ENCODE measurements at places on chromosomes 5 and 9.
A peak's percentile ranks its signal among the peaks of the same experiment; 100 is the strongest.

- no peak for DNase-seq
Measured at GRCh38 chr9:27193886-27194285, 84.9 kb downstream of the TEK start.

DNA sequence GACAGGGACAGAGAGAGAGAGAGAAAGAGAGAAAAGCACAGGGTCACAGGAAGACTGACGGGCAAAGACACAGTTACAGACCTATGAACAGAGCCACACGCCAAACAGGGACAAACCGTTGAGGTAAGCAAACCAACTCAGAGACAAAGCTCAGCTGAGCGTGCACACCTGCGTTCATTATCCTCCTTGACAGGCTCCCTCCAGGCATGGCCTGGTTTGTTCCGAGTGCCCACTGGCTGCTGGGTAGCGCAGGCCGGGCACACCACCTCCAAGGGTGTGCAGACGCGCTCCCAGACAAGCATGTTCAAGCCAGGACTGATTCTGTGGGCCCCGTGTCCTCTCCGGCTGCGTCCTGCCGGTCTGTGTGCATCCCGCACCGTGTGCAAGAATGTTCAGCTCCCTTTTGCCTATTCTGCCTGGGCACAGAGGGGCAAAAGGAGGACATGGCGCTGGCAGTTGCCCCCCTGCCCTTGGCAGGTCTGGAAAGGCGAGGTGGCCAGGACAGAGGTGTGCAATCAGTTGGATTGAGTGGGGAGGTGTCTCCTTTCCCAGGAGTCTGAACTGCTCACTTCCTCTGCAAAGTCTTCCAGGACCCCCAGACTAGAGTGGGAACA lies 467 bp upstream of the SMIM32 start:
- no peak for DNase-seq

DNA sequence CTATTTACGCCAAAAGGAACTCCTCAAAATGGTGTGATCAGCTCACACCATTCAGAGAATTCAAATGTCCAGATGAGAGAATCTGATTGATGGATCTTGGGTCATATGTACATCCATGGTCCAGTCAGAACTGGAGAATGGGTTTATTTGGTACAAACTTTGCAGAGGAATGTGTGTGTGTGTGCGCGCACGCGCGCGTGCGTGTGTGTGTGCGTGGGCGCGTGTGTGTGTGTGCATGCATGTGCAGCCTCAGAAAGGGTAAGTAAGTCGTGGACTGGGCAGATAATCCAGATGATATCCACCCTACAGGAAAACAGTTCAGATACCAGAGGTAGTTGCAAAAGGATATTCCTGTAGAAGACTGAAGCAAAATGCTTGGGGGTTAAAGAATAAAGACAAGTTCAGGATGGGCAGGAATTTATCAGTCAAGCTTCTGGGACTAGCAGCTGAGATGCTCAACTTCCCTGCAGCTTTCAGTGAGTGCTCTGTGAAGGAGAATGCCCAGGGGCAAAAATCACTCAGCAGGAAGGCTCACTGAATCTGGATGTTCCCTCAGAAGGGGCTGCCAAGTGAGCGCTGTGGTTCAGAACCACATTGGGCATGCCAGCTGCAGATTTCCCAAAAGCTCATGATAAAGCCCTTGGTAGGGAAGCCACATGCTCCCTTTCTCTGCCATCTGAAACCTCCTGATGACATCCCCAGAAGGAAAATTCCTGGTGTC lies 440.5 kb upstream of the SGCD start:
- DNase-seq: no peak

GRCh38 chr5:61084658-61085057 lies 77.6 kb downstream of the SMIM15 start:
- no peak for DNase-seq

DNA sequence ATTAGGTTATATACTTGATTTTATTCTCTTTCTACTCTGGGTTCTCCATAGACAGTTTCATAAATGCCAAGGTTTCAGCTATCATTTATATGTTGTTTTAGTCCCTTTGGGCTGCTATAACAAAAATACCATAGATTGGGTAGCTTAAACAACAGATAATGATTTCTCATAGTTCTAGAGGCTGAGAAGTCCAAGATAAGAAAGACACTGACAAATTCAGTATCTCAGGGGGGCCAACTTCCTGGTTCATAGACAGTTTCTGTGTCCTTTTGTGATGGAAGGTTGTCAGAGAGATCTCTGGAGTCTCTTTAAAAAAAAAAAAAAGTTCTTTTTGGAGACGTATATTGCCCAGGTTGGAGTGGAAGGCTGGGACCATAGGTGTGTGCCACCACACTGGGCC lies 113.3 kb downstream of the SCAMP1 start:
- DNase-seq: no peak

DNA sequence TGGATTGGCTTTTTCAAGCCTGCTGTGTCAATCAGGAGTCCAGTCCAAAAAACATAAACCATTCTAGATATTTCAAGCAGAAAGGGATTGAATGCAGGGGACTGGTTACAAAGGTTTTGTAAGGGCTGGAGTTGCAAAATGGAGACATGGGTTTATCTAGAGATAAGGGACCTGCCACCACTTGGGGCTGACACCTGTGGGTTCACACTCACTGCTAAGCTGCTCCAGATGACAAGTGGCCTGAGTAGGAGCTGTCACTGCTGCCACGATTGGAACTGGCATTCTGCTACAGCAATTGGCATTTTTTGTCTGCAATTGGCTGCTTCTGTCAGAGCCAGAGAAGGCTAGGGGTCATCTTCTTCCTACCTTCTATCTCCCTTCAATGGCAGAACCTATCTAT lies 66.3 kb upstream of the ZFR start:
- no peak for DNase-seq

DNA sequence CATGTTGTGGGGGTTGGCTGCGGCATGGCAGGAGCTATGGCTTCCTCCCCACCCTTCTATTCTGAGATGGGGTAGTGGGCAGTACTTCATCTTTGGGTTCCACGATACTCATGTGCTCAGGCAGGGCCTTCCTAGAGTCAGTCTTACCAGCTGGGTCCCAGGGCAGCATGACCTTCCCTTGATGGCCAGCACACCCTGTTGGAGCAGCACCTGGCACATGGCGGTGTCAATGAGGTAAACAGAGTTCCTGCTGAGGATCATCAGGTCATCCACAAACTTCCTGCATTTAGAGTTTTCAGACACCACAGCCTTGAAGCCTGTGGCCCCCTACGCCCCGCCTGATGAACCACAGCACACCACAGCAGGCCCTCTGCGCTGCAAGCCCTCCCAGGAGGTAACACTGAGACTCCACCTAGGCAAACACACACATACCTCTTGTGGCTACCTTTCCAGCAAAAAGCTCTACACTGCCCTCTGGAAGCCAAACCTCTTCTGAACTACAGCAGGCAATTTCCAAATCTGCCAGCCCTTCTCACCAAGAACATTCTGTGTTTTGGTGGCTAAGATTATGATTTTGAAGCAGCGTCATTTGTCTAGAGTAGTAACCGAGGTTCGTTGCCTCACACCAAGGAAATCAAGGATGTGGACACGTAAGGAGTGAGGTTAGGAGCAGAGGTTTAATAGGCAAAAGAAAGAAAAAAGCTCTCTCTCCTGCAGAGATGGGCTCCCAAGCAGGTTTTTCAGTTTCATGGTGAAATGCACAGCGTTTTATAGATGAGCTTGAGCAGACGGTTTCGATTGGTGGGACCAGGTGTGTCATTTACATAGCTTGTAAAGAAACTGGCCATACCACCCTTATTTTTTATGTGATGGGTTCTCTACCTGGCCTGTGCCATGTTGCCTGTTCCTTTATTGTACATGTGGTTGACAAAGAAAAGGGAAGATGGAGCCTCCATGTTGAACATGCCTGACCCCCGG lies 20.3 kb upstream of the TMEM174 start:
- no peak for DNase-seq

DNA sequence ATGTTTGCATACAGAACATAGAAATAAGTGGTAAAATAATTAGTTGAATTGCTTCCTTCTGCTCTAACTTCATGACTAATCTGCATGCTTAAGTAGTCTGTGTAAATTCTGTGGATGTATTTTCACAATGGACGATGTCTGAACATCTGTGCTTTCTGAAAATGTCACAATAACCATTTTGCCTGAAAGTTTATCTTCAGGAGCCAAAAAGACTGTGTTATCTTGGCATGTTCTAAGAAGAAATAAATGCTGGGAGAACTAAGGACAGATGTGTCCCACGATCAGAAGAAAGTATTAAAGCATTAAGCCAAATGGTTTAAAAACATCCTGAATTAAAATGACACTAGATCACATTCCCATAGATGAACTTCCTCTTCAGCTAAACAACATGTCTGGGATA lies 397.6 kb downstream of the SPOCK1 start:
- DNase-seq: no peak

- DNase-seq: no peak
Measured at GRCh38 chr9:100939636-100940035, 88.9 kb upstream of the PLPPR1 start.

DNA sequence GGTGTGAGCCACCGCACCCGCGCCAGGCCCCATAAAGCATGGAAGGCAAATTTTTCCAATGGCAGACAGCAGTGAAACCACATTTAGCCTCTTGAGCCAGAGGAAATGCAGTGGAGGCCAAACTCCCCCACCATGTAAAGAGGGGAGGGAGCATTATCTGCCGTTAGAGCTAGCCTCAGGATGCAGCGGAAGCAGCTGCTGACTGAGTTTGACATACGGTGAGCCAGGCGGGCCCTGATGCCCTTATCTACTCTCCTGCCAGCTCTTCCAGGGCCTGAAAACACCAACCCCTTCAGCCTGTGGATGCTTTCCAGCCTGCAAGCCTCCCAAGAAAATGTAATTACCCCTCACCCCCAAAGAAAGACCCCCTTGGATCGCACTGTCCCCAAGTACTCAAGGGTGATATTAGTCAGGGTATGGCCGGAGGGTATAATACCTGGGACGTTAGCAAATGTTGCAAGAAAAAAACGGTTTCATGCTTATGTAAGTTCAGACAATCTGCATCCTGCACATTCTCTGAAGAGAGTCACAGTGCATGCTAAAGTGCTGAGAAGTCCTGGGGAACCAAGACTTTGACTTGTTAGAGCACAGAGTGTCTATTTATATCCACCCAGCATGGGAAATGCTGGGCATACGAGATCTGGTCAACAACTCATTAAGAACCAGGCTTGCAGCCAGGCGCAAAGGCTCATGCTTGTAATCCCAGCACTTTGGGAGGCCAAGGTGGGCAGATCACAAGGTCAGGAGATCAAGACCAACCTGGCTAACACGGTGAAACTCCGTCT lies 11.3 kb upstream of the GGTA1 start:
- DNase-seq: peak; percentile 52

DNA sequence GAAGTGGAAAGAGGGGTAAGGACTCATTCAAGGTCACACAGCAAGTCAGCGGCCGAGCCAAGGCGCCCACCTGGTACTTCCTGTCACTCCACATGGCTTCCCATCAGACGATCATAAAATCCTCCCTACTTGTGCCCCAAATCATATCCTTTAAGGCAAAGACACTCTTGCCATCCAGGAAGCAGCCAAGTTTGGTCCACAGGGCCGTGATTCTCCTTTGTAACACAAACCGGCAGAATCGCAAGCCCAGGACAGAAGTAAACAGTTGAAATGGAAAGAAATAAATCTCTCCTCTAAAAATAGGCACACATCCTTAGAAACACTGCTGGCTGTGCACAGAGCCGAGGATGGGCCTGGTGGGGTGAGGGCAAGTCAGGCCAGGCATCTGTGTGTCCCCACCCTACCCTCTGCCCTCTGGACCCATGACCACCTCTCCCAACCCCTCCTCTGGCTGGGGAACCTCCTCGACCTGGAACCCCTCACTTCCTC lies 30.5 kb downstream of the TMOD1 start:
- DNase-seq: no peak

GRCh38 chr5:169197343-169197742 lies 103.6 kb downstream of the SLIT3 start:
- DNase-seq: peak; percentile 45

DNA sequence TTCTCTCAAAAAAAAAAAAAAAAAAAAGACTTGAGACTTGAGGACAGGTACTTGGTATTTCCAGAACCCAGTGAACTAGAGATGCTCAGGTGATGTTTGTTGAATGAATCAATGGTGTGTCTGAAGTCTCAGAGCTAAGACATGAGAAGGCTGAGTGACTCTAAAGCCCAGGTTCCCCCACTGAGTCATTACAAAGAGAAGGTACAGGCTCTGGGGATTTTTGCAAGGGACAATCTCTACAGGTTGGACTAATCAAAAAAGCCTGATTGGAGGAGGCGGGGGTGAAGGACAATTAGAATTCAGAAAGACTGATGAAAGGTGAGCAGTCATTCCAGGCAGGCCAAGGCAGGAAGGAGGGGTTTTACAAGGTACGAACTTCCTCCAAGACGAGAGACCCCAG lies 8.2 kb upstream of the FABP6 start:
- DNase-seq: no peak

- no peak for DNase-seq
Measured at GRCh38 chr5:126846344-126846743, 69.4 kb downstream of the LMNB1 start.

DNA sequence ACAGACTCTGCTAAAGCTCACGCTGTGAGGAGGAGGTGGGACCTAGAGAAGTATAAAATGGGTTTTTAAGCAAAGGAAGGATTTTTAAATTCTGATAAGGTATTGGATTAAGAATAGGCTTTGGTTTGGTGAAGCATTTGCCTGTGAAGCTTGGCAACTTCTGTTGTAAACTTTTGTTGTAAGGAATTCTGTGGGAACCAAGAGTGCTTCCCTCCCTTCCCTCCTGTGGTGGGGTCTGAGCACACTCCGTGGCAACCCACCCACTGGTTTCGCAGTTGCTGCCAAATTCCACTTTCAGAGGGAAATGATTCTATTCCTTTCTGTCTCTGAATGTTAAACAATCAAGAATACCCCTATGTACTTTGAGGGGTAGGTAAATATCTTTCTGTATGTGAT lies 28.6 kb upstream of the GTF2H2C start:
- peak; percentile 21 for DNase-seq

Data from Ammon's horn (tissue), 1 donor.